Epithelial cell of esophagus (primary cell): ENCODE measurements at places on chromosomes 6 and 20.

- no peak for DNase-seq
Observed at GRCh38 chr20:9129756-9130155, 60.9 kb downstream of the PLCB4 start.

GRCh38 chr20:53800883-53801604 is 207.4 kb upstream of the ZNF217 start:
- DNase-seq: no peak

- no peak for DNase-seq
Observed at GRCh38 chr6:38067263-38067980, 247.9 kb downstream of the ZFAND3 start.

DNA sequence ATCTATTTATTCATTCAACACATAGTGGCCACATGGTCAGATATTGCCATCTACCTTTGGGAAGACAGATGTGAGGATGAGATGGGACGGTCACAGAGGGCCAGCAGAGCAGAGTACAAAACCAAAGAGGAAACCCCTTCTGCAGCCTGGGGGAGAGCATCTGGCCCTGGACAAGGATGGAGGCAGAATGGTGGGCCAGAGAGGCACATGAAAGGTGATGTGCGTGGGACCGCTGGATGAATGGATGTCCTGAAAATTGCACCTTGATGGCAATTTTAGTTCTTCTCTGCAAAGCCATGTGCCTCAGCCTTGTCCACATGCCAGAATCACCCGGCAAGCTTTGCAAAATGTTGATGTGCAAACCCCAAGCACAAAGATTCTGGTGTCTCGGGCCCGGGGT is 77.4 kb upstream of the CD93 start:
- DNase-seq: no peak

GRCh38 chr6:16822975-16823717 is 61.9 kb upstream of the ATXN1 start:
- DNase-seq: no peak

GRCh38 chr6:75096966-75097365 is 108.9 kb downstream of the COL12A1 start:
- DNase-seq: no peak

DNA sequence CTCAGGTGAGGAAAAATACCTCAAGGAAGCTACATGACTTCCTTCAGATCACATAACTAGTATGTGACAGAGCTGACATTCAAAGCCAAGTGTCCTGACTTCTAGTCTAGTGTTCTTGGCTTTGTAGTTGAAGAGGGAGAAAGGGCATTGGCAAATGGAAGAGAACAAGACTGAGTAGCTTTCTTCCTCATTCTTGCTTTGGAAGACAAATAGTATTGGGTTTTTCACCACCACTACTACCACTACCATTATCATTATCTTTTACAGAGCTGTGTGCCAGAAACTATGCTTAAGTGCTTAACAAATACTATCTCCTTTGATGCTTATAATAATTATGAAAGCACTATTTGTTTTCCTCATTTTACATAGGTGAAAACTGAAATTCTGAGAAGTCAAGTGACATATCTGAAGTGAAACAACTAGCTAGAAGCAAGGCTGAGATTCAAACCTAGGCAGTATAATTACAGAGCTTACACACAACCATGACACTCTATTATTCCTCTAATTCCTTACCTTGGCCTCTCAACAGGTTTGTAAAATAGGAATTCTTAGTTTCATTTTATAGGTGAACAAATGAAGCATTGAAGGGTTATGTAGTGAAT is 6.8 kb downstream of the ACSS2 start:
- DNase-seq: no peak

DNA sequence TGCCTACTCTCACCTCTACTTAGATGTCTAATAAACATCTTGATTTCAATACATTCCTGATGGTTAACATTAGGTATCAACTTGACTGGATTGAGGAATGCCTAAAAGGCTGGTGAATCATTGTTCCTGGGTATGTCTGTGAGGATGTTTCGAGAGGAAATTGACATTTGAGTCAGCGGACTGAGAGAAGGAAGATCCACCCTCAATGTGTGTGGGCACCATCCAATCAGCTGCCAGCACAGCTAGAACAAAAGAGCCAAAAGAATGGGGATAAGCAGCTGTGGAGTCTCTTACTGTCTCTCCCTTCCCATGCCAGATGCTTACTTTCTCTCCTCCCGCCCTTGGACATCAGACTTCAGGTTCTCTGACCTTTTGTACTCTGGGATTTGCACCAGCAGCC is 128.6 kb upstream of the HS3ST5 start:
- peak; percentile 1 for DNase-seq

GRCh38 chr6:46645265-46645664 is 7.4 kb downstream of the CYP39A1 start:
- DNase-seq: no peak

DNA sequence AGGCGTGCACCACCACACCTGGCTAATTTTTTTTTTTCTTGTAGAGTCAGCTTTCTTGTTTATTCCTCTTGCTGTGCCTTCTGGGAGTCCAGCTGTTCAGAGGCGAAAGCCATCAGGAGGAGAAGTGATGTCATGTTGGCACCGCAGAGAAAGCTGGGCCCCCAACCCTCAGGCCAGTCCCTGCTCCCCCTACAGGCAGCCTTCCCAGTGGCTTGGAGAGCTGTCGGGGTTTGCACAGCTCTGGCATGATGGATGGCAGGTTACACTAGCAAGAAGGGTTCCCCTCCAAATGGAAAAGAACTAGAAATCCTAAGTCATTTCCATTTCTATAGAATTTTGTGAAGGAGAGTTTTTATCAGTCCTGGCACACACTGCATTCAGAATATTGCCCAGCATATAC is 72.6 kb downstream of the C6orf52 start:
- DNase-seq: no peak

GRCh38 chr6:3808759-3809514 is 40.2 kb upstream of the FAM50B start:
- peak; percentile 79 for DNase-seq

DNA sequence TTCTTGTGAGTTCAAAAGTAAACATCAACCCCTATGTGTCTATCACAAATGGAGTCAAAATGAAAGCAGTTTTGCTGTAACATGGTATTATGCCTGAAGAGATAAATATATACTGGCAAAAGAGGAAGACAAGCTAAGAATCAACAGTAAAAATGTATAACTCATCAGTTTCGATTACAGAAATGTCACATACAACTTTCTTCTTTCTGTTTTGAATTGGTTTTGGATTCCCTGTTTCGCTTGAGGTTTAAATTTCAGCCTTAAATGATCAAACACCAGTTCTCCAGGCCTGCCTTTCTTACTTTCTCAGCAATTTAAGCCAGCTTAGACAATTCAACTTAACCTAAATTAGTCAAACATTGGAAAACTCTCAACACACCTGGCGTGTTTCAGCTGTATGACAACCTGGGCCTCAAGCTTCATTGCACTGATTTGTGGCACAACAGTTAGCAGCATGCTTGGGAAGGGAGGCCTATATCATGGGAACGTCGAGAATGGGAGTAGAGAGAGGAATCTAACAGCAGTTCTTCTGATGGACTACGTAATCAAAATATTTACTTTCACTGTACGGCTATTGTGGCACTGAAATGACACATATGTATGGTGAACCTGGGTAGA is 51.9 kb upstream of the MARCKS start:
- DNase-seq: no peak

DNA sequence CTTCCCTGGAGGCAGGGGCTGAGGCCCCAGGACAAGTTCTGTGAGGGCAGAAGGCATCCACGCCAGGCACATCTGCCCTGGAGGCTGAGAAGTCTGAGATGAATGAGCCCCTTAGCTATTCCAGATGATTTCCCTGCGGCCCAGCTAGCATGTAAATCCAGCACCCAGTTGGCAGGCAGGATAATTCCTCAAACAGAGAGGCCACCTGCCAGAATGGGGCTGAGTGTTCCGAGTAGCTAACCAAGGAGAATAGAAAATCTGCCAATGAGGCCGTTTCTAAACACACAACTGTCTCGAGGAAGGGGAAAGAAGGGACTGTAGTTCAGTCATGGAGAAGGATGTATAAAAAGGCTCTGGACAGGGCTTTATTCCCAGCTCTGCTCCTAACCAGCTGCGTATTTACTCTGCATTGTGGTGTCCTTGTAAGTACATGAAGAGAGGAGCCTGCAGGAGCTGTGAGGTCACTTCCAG is 211.4 kb upstream of the CDYL start:
- DNase-seq: no peak

GRCh38 chr20:46872328-46873211 is 22.1 kb upstream of the EYA2 start:
- no peak for DNase-seq

DNA sequence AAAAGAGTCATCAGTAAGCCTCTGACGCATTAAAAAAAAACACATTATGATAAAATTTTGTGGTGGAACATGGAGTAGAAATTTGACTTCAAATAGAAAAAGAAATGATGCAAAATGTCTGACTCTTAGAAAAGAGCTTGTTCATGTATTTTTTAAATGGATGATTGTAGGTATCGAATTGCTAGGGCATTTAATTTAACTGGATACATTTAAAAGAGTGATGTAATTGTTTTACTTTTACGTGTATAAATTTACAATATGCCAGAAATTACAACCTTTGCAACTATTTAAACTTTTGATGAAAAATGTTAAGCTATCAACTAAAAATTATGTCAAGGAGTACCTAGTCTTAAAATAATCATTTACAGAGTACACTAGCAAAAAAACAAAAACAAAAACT is 4.5 kb upstream of the SDC4 start:
- DNase-seq: no peak

DNA sequence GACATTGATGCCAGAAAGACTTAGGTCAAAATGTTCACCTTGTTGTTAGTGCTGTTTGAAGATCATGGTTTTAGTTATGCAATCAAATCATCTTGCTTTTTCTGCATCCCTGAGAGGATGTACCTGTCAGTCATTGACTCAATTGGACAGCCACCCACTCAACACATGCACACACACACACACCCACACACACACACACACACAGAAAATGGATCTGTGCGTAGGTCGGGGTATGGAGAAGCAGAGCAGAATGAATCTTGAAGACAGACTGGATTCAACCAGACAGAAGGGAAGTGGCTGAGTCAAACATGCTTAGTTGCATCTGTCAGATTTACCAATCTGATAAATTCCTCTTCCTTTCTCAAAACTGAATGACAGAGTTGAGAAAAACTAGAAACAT is 19.1 kb upstream of the ZSCAN23 start:
- DNase-seq: no peak

DNA sequence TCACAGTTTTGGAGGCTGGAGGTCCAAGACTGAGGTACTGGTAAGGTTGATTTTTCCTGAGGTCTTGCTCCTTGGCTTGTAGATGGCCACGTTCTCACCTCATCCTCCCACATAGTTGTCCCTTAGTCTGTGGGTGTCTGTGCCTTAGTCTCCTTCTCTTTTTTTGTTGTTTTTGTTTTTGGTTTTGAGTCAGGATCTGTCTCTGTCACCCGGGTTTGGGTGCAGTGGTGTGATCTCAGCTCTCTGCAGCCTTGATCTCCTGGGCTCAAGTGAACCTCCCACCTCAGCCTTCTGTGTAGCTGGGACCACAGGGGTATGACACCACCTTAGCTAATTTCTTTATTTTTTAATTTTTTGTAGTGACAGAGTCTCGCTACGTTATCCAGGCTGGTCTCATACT is 245.2 kb downstream of the PHACTR1 start:
- no peak for DNase-seq

- no peak for DNase-seq
Observed at GRCh38 chr6:45537539-45537938, 159.8 kb upstream of the SUPT3H start.

DNA sequence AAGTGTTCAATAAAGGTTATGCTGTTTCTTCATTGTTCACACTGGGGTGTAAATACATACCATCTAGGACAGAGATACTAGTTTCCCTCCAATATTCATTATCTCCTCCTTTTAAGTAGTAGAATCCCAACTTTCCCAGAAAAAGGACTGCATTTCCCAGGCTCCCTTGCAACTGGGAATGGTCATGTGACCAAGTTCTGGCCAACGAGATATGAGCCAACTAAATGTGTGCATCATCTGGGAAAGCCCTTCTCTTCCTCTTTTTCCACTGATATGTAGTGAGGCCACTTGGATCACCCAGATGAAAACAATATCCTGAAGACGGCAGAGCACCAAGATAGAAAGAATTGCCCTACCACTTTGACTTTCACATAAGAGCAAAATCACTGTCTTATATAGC is 97.9 kb upstream of the PTPRT start:
- DNase-seq: no peak

DNA sequence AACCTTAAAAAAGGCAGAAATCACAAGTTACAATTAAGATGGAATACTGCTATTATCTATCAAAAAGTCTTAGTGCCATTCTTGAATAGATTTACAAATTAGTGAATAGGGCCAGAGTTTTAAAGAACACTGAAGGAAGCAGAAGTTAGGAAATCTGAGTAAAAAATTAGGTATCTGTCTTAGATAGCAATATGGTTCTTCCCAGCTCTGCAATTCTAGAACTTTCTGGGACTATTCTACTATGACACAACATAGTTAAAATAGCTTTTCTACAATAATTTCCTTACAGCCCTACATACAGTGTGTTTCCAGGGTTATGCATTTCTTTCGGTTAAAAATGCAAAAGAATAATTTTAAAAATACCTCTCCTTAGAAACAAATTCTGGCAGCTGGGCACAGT is 18.2 kb downstream of the IFNGR1 start:
- DNase-seq: no peak

DNA sequence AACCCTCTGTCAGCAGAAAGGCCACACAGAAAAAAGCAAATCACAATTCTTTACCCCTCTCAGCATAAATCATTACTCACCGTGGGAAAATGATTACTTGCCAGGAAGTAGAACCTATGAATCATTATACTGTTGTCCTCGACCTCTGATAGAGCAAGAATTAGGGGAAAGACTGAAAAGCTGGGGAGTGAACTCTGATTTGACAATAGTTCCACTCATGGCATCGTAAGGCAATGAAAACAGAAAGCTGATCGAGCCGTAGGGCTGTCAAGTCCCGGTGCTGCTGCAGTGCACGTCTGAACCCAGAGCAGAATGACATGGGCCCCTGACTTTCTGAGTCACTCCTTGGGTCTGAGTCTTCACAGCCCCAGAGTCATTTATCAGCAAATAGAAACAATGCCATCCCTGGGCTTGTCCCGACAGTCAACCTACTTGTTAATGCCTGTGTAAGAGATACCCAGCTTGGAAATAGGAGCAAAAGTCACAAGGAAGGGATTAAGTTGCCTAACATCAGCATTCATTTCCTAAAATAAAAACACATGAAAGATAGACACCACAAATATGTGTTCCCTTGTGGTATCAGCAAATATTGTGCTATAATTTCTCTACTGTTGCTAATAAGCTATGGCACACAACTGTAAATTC is 224.8 kb upstream of the MARCKS start:
- DNase-seq: peak; percentile 100

DNA sequence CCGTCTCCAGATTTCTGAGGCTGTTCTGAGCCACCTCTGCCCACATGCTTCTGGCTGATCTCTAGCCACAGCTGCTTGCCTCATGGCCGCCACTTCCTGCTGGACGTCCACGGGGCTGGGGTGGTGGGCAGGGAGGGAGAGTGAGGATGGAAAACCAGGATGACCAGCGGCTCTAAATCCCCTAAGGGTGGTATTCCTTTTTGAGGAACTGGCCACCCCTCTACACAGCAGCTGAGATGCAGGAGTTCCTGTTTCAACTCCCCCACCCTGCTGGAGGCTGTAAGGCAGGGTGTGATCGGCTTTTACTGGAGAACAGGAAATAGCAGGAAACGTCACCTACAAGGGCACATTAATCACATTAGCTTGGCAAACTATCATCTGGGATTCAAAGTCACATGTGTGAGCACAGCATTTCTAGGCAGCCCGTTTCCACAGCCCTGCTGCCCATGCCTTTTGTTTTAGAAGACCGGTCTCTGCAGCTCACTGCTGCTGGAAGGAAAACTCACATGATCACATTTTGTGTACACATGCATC is 181.6 kb upstream of the ECI2 start:
- DNase-seq: peak; percentile 94

GRCh38 chr6:1618311-1619097 is 8.8 kb downstream of the FOXC1 start:
- DNase-seq: no peak
